ENCODE measurements at places on chromosomes 7 and 10.

GRCh38 chr10:14425034-14425433 lies 94.3 kb upstream of the FRMD4A start:
- no peak for DNase-seq

DNA sequence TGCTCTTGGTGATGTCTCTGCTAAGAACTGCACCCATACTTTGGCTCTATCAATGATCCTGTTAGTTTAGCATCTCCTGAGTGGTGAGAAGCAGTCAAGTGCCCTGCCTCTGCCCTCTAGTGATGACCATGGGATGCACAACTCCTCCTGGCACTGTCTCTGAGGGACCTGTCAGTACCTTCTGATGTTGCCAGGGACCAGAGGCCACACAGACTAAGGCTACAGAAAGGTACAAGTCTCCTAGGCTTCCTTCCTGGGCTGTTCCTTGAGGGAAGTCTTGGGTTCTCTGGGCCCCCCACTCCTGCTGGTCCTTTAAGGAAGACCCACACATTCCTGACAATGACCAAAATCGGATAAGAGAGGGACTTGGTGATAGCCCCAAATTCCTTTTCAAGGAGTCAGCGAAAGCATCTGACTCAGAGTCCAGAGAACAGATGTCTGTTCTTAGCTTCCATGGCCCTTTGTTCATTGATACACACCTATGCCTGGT lies 15.3 kb downstream of the NKX2-3 start:
- no peak for DNase-seq

GRCh38 chr7:3103614-3104398 lies 60.1 kb upstream of the CARD11 start:
- no peak for DNase-seq

GRCh38 chr7:1463676-1464223 lies 4.5 kb upstream of the MICALL2 start:
- DNase-seq = no peak

DNA sequence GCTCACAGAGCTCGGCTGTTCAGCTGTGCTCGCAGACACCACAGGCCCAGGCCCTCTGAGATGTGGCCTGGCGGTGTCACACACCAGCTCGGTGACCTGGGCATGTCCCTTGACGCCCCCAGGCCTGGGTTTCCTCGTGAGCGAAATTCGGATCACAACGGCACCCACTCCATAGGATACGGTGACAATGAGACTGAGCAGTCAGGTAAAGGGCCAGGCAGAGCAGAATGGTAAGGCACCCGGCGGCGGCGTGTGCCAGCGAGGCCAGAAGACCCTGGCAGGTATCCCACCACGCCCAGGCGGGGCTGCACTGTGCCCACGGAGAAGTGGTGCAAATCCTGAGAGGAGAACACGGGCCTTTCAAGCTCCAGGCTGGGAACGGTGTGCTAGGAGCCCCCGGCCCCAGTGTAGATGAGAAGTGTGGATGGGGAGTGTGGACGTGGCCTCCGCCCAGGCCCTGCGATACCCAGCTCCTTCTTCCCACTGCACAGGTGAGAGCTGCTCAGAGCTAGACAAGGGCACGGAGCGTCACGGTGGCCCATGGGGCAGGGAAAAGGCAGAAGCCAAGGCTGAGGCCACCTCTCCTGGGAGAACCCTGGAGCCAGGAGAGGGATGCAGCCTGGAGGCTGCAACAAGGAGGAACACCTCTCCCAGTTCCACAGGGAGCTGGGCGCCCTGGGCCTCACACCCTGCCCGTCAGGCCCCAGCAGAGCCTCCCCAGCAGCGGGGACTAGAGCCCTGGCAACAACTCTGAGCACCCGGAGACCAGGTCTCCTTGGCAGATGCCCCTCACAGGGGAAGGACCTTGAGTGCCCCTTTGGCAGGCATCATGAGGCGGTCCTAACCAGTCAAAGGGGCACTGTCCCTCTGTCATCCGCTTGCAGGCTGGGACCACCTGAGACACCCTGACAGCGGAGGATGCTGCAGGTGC lies 219.1 kb downstream of the MAD1L1 start:
- no peak for DNase-seq

DNA sequence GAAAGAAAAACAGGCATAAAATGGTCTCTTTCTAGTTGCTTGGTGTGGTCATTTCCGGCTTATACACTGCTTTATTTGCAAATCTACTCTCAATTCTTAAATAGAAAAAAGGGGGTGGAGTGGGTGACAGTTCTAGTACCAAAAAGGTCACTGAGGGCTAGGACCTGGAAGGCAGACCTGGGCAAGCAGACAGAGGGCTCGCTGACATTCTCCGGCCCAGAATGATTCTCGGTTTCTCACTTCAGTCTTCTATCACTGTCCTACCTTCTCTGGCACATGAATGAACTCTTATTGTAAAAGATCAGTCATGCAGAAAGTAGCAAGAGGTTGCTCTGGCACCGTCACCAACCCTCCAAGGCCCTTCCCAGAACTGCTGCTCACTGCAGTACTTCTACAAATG lies 54.0 kb downstream of the MALSU1 start:
- DNase-seq = no peak

DNA sequence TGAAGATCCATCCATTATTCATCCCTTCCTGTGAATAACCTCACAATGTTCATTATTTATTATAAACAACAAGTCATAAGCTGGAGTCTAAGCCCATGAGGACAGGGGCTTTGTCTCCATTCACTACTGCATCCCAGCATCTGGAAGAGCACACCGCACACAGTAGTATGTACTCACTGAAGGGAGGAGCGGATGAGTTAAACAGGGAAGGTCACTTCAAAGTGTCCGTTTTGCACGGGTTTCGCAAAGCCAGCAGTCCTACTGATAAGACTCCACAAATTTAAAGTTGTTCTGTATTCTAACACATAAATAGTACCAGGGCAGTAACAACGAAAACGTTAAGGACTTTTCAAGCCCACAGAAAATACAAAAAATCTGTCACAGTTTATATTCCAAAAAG lies 167.9 kb downstream of the PARD3 start:
- no peak for DNase-seq

- DNase-seq = no peak
Measured at GRCh38 chr7:130150587-130150986, 54.6 kb downstream of the TMEM209 start.

GRCh38 chr10:70758757-70759514 lies 26.2 kb downstream of the TBATA start:
- DNase-seq = peak; percentile 84

GRCh38 chr7:115087437-115087836 lies 165.5 kb downstream of the MDFIC start:
- peak; percentile 94 for DNase-seq

GRCh38 chr7:131904760-131905327 lies 348.4 kb upstream of the PODXL start:
- no peak for DNase-seq

- DNase-seq = no peak
Measured at GRCh38 chr7:144508702-144509101, 105.2 kb upstream of the NOBOX start.

GRCh38 chr7:111765751-111766643 lies 203.7 kb upstream of the IMMP2L start:
- peak; percentile 34 for DNase-seq

- DNase-seq = peak; percentile 43
Measured at GRCh38 chr7:130490888-130491804, 739 bp upstream of the MEST start.

- DNase-seq = no peak
Measured at GRCh38 chr10:104831272-104831671, 190.2 kb downstream of the SORCS3 start.

GRCh38 chr10:76778914-76779795 lies 858.5 kb downstream of the KCNMA1 start:
- DNase-seq = peak; percentile 37

DNA sequence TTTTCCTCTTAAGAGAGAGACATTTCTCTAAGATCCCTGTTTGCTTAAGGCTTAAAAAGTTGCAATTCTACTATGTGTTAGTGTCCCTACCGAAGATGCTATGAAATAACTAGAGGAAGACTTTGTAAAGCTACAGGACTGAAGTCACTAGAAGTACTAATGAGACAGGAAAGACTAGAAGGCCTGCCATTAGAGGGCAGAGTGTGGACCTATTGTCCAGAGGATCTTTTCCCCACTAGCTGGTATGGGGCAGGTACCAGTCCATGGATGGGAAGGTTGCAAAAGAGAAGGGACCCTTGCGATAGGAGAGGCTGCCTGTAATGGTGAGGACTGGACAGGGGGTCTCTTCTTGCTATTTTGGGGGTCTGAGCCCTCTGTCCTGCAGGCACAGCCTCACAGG lies 178.1 kb downstream of the TMEM178B start:
- no peak for DNase-seq

- no peak for DNase-seq
Measured at GRCh38 chr7:103993551-103993950, 4.1 kb upstream of the RELN start.

- DNase-seq = peak; percentile 25
Measured at GRCh38 chr10:58932126-58932525, 244.3 kb upstream of the PHYHIPL start.

DNA sequence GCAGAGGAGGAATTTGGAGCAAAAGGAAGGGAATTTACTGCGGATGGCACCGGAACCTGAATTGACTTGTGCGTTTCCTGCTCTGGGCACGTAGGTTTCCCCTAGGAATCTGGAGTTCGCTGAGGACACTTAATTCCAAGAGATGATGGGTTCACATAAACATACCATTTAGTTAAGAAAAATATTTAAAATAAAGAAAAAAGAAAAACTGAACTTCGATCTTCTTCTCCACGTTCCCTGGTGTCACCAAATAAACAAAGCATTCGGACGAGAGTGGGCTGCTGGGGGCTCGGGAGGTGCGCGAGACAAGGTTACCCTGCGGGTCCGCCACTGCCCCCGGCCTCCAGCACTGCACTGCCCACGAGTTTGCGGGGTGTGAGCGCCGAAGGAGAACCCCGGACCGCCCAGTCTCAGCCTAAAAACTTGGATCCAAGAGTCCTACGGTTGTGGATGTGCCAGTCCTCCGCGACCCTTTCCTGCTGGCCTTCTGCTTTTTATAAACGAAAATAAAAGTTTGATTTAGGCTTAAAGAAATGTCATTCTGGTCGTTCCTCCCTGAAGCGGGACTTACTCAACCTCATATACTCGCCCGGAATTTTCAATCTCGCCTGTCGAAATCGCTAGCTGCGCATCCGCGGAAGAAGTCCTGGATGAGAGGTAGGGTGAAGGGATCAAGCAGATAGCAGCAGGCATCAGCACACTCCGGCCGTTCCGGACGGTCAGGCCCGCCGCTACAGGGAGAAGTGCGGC lies 30.3 kb downstream of the SKIDA1 start:
- DNase-seq = no peak

DNA sequence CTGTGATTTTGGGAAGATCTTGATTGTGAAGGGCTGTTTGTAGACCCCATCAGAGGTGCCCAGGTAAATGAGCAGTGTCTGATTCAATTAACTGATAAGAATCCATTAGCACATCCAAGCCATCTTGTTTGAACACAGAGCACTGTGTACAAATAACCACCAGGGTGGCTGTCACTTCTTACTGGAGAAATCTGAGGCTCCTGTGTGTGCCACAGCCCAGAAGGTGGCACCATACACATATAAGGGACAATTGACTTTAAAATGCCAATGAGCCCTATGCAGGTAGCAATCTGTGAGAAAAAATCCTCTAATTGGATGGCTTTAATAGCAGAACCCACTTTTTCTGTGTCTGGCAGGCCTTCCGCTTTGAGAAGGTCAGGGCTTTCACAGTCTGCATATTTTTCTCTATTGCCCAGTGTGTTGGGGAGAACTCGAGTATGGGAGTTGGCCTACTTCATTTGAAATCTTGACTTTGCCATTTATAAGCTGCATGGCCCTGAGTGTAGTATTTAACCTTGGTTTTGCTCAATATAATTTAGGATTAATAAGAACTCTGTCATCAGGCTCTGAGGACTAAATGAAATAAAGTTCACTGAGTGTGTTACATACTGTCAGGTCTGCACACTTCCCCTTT lies 517.4 kb downstream of the CCSER2 start:
- DNase-seq = no peak

DNA sequence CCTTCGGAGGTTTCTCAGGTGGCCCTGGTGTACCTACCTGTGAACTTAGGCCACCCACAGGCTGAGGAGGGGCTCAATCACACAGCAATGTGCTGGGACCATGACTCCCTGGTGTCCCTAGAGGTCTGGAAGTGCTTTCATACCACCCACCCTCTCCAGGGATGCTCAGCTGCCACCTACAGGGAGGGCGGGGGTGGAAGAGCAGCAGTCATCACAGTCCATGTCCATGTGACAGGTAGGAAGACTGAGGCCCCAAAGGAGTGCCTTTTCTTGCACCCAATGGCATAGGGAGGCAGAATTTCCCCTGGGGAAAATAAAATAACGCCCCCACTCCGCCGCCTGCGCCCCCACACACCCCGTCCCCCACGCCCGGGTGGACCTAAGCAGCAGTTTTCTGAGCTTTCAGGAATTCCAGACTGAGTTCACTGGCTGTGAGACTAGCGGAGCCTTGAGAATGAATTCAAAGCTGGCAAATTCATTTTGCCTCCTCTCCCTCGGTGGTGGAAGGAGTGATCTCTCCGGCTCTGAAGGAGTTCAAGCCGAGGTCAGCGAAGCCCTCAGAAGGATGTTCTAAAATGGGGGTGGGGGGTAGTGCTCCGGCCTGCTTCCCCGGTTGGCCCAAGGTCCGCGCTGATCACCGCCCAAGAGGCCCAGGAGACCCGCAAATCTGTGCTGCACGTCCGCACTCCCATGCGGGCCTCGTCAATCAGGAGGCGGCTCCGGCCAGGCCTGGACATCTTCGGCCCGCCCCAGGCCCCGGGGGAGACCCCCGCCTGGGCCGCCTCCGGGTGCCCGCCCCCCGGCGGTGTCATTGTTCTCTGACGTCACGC lies 2.1 kb upstream of the ZMIZ1 start:
- peak; percentile 33 for DNase-seq

DNA sequence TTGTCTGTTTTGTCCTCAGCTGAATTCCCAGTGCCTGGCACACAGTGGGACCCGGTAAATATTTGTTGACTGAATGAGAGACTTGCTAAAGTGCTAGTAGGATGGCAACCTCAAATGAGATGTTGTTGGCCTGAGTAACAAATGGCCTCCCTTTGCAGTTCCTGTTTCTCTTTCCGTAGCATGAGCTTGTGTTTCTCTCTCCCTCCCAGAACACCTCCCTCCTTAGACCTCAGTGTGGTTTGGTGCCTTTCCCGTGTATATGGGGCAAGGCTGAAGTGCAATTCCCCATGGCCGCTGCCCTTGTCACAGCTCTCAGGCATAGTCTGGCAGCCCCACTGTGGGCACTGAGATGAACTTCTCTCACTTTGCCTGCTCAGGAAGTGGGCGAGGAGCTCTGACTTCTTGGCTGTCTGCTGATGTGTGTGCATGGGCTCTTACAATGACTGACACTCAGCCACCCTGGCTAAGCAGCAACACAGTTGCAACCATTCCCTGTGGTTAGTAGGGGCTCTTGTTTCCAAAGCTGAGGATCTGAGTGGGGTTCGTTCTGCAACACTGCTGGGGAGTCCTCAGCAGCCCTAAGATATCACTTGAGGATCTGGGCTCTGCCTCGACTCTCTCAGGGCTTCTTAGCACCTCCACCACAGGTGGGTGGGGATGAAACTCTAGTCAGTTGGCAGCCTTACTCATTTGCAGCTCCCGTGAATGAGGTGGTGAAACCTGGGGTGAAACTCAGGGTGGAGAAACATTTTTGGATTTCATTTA lies 136.1 kb downstream of the ICA1 start:
- no peak for DNase-seq

- DNase-seq = no peak
Measured at GRCh38 chr7:54882694-54883093, 123.7 kb upstream of the SEC61G start.
